HCT116 (cell line): ENCODE measurements at places on chromosomes 11 and 22. TPM values are rescaled to one million over a fixed set of nuclear protein-coding genes. Genes with fewer than 3 reads are reported as not detected.

DNA sequence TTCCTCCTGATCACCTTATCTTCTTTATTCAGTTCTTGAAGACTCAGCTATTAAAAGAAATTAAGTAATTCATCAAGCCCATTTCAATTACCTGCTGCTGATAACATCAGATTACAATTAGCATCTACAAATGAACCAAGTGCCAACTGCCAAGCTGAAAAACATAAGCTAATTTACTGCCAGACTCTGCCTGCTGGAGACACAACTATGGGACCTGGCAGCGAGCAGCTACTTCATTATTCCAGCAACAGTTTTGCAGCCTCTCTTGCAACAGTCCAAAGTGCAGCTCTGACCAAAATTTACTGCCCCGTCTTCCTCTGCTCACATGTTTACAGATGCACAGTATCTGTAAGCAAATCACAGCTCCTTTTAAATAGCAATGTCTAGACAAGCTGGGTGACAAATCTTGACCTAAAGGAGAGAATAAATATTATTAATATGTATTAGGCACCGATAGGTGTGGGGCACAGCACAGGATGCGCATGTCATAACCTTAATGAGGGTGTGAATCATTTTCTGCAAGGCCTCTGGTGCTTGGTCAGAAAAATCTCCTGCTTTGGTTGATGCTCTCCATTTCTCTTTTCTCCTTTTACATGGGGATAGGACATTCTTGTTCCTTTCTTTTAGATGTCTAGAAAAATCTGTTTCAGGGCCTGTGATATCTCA lies 232.2 kb upstream of the PITPNB start:
- DNase-seq = no peak

DNA sequence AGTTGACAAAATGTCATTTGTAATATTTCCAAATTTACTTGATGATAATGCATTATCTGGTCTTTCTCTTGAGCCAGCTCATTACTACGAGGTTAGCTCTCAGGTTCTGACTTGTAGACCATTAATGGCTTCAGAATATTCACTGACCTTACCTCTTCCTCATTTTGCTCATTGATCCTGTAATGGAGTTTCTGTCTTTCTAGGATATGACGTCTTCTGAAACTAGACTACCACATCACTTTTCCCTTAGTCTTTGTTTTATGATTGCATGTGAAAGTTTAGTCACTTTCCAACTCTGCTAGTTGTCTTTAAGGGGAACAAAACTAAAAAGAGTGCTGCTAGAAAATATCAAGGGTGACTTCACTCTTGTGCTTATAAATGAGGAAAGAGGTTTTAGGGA lies 697.6 kb downstream of the JRKL start:
- DNase-seq = no peak

Gene CBX6
- total RNA-seq = 90.0 TPM

- no peak for DNase-seq
Observed at GRCh38 chr22:23053912-23054530, 16.3 kb upstream of the GNAZ start.

GRCh38 chr11:78190871-78191538 lies 2.3 kb downstream of the USP35 start:
- DNase-seq = no peak

Gene OR4D5
- total RNA-seq = not detected

DNA sequence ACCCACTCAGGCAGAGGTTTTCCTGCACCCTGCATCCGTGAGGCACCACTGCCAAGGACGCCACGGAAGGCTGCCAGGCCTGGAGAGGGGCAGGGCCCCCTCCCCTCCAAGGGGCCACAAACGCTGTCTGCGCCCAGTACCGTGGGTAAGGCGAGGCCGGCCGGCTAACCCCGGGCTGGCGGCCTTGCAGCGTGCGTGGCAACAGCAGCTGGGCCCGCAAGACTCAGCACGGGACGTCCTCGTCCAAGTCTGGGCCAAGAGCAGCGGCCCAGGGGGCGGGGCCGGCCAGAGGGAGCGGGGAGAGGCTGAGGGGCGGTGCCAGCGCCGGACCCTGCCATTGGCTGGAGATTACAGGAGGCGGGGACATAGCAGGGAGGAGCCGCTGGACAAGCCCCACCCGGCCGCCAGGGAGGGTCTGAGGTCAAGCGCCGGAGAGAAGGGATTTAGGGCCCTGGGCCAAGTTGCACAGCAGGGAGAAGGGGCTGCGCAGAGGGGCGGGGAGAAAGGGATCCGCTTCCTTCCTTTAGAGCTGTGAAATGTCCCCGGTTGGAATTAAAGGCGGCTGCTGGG lies 16.0 kb downstream of the SLC43A1 start:
- DNase-seq = peak; percentile 61

Gene MPZL3
- total RNA-seq = 8.7 TPM

- DNase-seq = no peak
Observed at GRCh38 chr11:32820497-32820896, 9.2 kb upstream of the PRRG4 start.

- no peak for DNase-seq
Observed at GRCh38 chr11:59281177-59281576, 68.5 kb upstream of the MPEG1 start.

DNA sequence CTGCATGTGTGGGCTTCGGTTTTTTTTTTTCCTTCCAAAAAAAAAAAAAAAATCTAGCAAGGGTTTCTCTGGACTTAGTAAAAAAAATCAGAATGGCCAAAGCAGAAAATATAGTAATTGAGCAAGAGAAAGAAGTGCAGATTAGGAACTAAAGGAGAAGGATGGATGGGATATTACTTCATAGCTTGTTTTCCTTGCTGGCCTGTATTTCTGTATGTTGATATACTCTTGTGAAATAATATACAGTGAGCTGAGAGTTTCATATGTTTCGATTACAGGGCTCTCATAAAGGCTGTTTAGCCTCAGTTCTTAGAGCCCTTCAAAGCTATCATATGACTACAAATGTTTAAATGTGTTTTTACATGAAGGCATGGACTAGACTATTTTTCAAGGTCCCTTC lies 34.3 kb upstream of the NFRKB start:
- DNase-seq = no peak
